ENCODE measurements at places on chromosomes 6 and 20.
A peak's percentile ranks its signal among the peaks of the same experiment; 100 is the strongest.

GRCh38 chr20:32999603-33000250, 4.5 kb downstream of the SUN5 start:
- DNase-seq = no peak

GRCh38 chr6:75852721-75853120, 103.7 kb downstream of the MYO6 start:
- DNase-seq = no peak

GRCh38 chr6:10690651-10691445, 3.6 kb downstream of the C6orf52 start:
- DNase-seq = no peak

GRCh38 chr6:149128489-149129145, 188.9 kb upstream of the TAB2 start:
- DNase-seq = no peak

GRCh38 chr20:10513931-10514575, 78.9 kb downstream of the SLX4IP start:
- no peak for DNase-seq

DNA sequence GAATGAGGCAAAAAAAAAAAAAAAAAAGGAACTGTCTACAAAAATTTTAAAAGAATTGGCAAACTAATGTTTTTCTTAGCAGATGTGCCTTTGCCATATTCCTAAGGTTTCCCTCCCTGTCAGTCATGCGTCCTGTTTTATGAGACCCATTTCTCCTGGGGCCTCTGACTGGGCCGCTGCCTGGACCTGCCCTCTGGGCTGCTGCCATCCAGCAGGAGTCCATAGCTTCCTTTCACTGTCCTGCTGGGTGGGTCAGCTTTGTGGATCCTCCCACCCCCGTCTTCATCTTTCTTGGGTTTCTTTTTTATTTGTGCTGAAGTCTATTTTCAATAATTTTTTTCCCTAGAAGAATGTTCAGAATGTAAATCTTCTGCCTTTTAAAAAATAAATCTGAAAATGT, 110.8 kb upstream of the SCP2D1 start:
- no peak for DNase-seq

DNA sequence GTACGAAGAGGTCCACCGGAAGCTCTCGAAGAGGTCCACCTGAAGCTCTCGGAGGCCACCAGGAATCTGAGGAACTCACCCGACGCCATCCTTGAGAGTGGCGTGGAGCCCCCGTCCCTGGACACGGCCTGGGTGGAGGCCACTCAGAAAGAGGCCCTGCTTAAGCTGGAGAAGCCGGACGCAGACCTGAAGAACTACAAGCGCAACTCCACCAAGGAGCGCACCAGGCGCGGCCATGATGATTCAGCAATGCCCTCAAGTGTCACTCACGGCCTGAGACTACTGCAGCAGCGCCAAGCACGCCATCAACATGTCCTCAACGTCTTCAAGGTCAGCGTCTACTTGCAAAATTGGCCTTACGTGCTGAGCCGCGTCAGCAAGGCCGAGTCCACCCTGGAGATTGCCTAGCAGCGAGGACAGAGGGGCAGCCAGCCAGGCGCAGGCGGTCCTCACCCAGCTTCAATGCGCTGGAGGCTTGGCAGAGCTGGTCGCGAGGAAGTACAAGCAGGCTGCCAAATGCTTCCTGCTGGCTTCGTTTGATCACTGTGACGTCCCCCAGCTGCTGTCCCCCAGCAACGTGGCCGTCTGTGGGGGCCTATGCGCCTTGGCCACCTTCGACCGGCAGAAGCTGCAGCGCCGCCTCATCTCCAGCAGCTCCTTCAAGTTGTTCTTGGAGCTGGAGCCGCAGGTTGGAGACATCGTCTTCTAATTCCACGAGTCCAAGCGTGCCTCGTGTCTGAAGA, 7.7 kb upstream of the GJA10 start:
- no peak for DNase-seq

- DNase-seq = no peak
Observed at GRCh38 chr20:62723351-62723750, 14.7 kb downstream of the NTSR1 start.

- DNase-seq = no peak
Observed at GRCh38 chr20:59385480-59385879, 85.1 kb downstream of the EDN3 start.

- DNase-seq = no peak
Observed at GRCh38 chr6:137799950-137800568, 67.0 kb upstream of the TNFAIP3 start.

DNA sequence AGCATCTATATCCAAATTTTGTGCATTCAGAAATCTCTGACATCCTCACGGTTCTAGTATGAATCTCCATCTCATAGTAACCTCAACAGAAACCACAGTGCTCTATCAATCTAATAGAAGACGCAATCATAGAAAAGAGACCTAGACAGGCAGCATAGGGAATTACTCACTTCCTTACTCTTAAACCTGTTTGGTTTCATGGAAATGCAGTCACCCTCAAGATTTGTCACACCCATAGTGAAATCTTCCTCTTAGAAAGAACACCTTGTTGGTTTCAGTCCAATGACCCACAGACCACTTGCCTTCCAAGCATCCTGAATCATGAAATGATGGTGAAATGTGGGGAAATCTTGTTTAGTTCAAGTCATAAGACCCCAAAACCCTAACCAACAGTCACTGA, 166.1 kb upstream of the PRDM1 start:
- DNase-seq = no peak

GRCh38 chr20:39799366-39799965, 837.3 kb downstream of the DHX35 start:
- DNase-seq = no peak

GRCh38 chr20:57536120-57536708, 11.3 kb upstream of the CTCFL start:
- DNase-seq = no peak

DNA sequence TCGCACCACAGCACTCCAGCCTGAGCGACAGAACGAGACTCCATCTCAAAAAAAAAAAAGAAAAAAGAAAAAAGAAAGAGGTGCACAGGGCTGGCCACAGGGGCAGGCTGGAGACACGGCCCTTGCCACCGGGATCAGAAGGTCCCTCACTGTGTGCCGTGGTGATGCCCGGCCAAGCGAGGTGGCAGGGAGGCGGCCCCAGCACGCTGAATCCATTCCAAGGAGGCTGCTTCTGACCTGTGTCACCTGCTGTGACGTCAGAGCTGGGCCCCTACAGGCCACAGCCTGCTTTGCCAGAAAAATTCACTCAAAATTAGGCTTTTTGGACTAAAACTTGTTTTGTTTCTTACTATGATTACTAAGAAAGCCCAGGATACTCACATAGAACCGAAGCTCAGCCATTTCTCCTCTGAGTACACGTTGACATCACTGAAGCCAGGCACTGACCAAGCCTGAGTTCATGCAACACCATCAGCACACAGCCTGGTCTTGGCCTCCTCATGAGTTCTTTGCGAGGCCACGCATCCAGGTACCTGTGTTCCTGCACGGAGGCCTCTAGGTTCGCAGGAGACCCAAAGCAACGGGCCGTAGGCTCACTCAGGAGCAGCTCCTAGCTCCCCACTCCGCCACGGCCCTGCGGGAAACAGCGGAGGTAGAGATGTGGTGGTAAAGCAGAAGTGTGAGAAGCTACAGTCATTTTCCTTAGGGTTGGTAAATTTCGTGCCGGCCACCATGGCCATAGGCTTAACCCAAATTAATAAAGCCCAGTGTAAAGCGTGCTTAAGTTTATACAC, 67.8 kb downstream of the THBS2 start:
- DNase-seq = no peak

DNA sequence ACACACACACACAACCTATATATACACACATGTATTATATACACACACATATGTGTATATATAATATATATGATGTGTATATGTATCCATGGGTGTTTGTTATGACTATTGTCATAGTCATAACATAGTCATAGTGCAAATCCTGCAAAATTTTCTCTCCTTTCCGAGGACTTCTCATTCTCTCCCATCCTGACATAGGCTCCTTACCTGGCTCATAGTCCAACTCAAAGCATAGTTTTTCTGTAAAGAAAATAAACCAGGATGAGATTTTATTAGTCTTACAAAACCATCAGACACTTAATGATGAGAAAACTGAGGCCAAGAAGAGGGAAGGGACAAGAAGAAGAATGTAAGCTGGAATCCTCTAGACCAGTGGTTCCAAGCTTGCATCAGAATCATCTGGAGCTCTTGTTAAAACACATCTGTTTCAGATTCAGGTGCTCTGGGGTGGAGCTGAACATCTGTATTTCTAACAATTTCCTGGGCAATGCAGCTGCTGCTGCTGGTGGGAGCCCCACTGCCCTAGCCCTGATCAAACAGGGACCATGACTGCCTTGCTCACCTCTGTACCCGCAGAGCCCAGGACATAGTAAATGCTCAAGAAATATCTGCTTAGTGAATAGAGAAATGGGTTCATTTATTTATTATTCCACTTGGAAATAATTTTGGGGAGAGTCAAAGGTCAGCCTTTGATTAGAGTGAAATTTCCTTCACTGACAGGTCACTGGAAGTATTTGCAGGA, 5.3 kb downstream of the TRIM10 start:
- no peak for DNase-seq

- no peak for DNase-seq
Observed at GRCh38 chr20:20095114-20095872, 43.0 kb downstream of the CFAP61 start.

- DNase-seq = no peak
Observed at GRCh38 chr6:45789238-45789637, 226.4 kb downstream of the CLIC5 start.

DNA sequence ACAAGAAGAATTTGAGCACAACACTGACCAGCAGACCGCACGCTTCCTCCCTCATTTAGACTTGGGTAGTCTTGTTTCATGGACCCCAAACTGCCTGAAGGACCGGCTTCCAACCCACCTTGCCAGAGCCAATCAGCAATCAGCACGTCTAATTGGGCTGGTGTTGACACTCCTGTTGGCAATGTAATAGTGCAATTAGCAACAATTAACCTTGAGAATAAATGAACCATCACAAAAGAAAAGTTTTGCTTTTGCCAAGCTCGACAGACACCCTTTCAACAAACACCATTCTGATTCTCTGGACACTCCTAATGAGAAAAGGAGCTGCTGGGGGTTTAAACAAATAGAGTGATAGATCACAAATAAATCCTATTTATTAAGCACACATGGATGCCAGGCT, 61.0 kb downstream of the EDN3 start:
- DNase-seq = no peak

DNA sequence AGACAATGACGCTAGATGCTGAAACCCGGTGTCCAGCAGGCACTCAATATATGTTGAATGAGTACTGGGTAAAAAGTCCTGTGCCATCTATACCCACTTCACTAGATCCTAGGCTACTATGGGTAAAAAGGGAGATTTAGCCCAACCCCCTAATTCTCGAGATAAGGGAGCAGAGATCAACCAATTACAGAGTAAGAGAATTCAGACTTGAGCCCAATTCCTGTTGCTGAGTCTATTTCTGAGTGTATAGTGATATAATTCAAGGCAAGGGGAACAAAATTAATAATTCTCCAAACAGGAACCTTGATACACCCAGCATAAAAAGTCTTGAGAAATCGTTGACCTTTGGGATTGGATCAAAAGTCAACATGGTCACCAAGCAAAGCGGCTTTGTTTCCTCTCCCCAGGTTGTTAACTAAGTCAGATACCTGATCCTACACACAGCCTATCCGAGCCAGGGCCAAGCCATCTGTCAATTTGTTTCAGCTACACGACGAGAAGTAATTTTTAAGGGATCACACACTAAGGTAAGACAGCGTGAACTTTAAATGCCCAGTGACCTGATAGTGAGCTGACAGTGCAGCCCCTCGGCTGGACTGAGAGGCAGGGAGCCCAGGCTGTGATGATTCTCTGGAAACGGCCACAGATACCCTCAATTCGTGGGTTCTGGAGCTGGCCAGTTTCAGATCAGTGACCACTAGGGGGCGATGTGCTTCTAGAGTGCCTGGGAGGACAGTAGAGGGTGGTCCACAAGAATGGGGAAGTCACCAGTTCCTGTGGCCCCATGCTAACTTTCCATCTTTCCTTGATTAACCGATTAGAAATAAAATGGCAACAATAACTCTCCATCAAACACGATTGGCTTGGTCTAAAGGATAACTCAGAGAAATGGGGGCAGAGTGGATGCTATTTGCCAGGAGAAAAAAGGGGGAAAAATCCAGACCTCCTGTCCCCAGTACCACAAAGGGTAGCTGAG, 46.2 kb downstream of the SLC22A23 start:
- DNase-seq = peak; percentile 47

GRCh38 chr20:17662333-17663039, 19.6 kb downstream of the RRBP1 start:
- no peak for DNase-seq

DNA sequence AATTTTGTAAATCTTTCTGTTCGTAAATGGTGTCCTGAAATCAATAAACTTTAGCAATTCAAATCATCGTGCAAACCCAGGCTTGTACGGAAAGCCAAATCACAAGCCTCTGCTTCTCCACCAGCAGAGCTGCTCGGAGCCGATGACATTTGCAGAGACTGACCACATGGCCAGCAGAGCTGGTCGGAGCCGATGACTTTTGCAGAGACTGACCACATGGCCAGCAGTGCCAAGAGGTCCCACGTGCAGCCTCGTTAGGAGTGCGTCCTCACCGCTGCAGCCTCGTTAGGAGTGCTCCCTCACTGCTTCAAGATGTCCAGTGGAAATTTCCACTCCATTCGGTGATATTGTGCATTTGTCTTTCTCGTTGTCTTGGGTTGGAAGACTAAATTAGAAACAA, 28.5 kb downstream of the SMOC2 start:
- DNase-seq = no peak

DNA sequence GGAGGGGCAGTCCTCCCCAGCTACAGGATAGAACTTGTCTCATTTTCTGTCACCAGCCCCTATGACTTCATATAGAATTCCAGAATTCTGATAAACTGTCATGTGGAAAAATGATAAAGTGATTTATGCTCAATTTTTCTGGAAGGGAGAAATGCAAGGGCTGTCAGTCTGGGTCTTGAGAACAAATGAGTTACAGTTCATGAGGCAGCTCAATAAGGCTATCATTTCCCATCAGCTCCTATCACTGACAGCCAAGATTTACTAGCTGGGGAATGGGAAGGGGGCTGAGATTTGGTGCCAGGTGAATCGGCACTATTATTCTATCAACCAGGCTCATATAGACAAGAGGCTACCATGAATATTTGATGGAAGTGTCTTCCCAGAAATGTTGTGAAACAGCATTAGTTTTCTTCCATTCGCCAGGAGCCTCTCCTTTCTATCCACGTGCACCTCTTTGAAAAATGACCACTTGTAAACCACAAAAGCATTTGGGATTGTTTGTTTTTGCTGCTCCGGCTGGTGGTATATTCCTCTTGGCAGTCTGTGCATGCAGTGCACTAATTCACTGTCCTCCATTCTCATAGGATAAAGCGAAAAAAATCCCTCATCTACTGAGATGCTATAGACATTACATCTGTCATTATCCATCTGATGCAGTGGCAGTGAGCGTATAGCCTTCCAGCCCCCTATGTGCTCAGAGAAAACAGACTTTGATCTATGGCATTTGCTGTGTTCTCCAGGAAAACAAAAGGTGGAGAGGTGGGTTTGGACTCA, 528.7 kb upstream of the RNF217 start:
- no peak for DNase-seq

DNA sequence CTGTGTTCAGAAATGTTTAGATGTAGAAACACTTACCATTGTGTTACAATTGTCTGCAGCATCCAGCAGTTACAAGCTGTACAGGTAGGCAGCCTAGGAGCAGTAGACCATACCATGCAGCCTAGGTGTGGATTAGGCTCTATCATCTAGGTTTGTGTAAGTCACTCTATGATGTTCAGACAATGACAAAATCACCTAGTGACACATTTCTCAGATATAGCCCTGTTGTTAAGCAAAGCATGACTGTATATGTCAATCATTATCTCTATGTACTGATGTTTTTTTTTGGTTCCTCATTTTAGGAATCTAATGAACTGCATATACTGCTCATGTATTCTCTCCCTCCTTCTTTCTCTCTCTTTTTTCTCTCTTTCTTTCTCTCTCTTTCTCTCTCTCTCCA, 22.2 kb downstream of the CST8 start:
- DNase-seq = no peak
